ENCODE measurements at places on chromosomes 1 and 21.

GRCh38 chr1:219990782-219991510, 55.4 kb downstream of the EPRS1 start:
- DNase-seq: peak; percentile 5

DNA sequence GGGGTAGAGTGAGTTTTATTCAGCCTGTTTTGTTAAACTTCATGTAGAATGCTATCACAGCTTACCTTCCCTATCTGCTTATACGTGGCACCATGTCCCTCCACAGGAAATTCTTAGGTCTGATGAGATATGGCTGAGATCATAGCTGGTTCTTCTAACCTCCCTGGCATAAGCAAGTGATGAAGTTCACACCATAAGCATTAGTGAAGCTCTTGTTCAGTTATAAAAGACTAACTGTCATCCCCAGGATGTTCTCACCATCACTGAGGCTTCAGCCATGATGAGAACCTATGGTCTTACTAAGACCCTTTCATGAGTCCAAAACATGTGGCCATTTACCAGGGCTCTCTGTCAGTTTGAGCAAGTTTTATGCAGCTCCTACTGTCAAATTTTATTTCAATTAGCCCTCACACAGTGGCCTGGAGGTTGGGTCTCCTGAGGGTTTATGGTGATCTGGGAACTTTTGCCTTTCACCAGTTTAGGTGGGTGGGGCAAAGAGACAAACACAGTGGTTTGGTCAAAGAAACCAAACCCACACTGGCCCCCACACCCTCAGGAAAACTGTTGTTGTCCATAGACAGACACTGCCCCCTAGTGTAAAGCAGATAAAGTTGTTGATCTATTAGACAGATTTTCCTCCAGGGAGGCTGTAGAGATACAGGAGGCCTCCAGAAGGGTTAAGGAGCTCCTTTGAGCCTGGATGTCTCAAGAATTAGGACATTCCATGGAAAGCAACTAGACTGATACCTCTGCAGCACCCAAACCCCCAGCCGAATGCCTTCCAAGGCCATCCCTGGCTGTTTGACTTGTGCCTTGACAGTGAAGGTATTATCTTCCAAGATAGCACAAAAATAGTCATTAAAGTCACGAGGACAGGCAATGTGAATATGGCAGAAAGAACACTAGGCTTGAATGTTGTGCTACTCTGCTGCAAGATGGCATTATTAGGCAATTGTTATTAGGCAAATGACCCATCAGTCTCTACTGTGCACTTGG, 5.0 kb downstream of the SLC22A15 start:
- DNase-seq: peak; percentile 37

DNA sequence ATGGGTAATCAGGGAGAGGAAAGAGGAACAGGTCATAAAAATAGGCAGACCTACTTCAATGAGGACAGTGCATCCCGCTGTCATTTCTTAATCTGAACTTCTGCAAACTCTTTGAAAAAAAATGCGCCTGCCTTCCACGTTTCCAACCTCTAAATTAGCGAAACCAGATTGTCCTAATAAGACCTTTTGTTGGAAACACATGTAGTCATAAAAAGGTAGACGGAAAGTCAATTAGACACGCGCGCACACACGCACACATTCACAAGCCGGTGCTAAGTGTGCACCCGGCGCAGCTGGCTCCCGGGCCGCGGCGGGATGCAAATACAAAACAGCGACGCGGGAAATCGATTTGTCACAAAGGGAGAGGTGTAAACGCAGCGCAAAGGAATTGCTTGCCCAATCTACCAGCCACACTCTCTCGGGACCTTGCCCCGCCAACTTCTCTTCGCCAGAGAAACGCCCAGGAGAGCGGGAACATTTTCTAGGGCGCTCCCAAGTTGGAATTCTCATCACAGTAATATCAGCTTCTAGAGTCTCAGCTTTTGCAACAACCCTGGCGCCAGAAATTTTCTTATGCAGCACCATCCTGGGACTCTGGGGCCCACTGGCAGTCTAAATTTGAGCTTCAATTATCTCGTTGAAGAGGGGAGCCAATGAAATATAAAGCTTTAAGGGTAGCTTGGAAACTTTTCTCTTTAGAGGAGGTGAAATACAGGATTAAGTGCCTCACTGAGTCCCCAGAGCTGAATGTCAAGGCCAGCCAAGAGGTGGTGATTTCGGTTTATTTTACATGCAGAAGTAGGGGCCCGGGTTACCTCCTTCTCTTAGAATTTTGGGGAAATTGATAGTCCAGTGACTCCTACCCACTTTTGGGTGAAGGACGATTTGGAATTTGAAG, 4.5 kb downstream of the PRRX1 start:
- no peak for DNase-seq

- no peak for DNase-seq
Measured at GRCh38 chr1:202791077-202791747, 17.0 kb downstream of the KDM5B start.

GRCh38 chr1:150186789-150187559, 37.3 kb downstream of the PLEKHO1 start:
- DNase-seq: no peak

- no peak for DNase-seq
Measured at GRCh38 chr1:117388328-117388727, 21.1 kb downstream of the MAN1A2 start.

- no peak for DNase-seq
Measured at GRCh38 chr1:41245659-41246058, 3.6 kb upstream of the SCMH1 start.

- DNase-seq: no peak
Measured at GRCh38 chr1:183180634-183181056, 5.4 kb upstream of the LAMC2 start.

GRCh38 chr1:101030881-101031280, 5.3 kb upstream of the DPH5 start:
- no peak for DNase-seq

- no peak for DNase-seq
Measured at GRCh38 chr1:155219592-155220031, 11.1 kb downstream of the MTX1 start.

DNA sequence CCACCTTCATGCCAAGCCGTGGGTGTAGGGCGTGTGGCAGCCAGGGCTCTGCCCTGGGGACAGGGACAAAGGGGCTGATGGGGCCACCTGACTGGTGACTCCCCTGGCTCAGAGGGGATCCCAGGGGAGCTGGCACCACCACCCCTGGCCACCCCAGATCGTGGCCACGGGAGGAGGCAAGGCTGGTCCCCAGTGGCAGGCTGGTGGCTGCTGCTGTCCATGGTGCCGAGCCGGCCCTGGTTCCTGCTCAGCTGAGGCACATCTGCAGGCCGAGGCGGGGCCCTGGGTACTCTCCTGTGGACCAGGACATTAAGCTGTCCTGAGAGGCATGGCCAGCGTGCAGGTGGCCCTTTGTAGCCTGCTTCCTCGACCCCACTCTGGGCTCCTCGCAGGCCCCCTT, 6.5 kb downstream of the PLCH2 start:
- no peak for DNase-seq

DNA sequence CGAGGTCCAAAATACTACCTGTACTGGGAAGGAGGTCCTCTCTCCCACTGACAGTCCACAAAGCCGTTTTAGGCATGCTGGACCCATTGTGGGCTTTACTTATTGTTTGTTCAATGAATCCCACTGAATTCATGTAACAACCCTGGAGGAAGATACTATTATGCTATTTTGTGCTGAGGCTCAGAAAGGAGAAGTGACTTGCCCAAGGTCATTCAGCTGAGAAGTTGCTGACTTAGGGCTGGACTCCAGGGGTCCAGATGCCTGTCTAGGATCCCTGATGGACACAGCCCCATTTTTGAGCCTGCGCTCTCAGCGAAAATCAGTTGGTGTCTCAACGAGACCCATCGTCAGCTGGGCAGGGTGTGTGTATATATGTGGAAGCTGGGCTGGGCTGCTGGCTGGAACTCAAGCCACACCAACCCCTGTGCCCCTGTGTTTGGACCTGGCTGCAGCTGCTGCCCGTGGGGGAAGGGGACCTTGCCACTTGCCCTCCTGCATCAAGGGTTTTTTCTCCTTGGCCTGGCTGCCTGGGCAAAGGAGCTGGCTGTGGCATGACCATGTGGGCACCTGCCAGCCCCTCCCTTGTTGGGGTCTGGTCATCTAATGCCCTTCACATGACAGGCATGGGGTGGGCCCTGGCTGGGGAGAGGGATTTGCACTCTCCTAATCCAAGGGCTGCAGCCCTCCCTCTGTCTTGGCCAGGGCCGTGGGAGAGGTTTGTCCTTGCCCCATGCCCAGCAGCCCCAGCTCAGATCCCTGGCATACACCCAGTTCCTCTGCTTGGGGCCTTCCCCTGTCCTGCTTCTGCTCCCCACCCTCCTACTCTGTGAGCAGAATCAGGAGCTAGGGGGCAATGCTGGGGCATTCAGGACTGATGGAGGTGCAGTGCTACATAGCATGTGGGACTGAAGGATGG, 15.0 kb downstream of the KCNQ4 start:
- DNase-seq: no peak

- no peak for DNase-seq
Measured at GRCh38 chr1:31643976-31644559, 608 bp downstream of the PEF1 start.

DNA sequence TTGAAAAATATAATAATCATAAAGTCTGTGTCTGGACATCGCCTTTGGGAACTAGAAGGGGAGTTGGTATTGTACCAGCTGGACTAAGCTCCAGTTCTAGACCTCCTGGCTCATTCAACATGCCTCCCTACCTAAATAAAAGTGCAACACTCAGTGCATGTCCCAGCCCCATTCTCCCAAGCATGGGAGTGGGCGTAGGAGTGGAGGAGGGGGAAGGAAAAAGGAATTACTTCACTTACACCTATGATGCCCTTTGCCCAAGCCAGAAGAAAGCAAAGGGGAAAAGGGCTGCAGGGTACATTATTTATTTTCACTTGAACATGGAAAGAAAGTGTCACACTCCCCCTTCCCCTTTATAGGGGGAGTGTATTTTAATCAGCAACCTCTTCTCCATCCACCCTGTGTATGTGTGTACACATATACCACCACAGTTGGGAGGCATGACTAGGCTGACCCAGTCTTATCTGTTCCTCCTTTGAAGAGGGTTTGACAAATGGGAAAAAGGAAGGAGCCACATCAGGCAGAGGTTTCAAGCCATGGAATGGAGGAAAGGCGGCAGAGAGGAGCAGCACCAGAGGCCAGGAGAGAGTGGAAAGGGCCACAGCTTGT, 3.2 kb downstream of the NIT1 start:
- no peak for DNase-seq
